A549 treated with dexamethasone at 1 μM for 4 hours (cell line): ENCODE measurements at places on chromosomes 1 and 21. TPM values are rescaled to one million over a fixed set of nuclear protein-coding genes. Genes with fewer than 3 reads are reported as not detected.

Gene DUSP10
- 1.9 to 2.5 TPM (median 2.2 TPM) in 5 replicates for total RNA-seq

Gene NEXN
- 7.1 to 11.9 TPM (median 9.8 TPM) in 5 replicates for total RNA-seq

Gene DTL
- total RNA-seq, result 19.5 to 22.4 TPM (median 20.0 TPM) in 5 replicates

Gene KCNE2
- not detected in 5 replicates for total RNA-seq

Gene PAFAH2
- total RNA-seq, result 6.8 to 8.4 TPM (median 8.0 TPM) in 5 replicates

Gene RAB42
- 2.5 to 4.0 TPM (median 3.1 TPM) in 5 replicates for total RNA-seq

Gene BEST4
- 0.23 to 0.45 TPM (median 0.36 TPM) in 5 replicates for total RNA-seq

Gene MFAP2
- total RNA-seq, result 0.57 to 2.0 TPM (median 1.3 TPM) in 5 replicates

Gene FCGR1A
- total RNA-seq, result not detected in 5 replicates

Gene PDXK
- 253 to 364 TPM (median 328 TPM) in 5 replicates for total RNA-seq

Gene PRRX1
- total RNA-seq, result 0.02 TPM in 1 of 5 replicates, not detected in the others
